ENCODE measurements at places on chromosomes 7 and 10.

- DNase-seq: no peak
These were observed 10.4 kb downstream of the SYPL1 start for GRCh38 chr7:106101726-106102125.

DNA sequence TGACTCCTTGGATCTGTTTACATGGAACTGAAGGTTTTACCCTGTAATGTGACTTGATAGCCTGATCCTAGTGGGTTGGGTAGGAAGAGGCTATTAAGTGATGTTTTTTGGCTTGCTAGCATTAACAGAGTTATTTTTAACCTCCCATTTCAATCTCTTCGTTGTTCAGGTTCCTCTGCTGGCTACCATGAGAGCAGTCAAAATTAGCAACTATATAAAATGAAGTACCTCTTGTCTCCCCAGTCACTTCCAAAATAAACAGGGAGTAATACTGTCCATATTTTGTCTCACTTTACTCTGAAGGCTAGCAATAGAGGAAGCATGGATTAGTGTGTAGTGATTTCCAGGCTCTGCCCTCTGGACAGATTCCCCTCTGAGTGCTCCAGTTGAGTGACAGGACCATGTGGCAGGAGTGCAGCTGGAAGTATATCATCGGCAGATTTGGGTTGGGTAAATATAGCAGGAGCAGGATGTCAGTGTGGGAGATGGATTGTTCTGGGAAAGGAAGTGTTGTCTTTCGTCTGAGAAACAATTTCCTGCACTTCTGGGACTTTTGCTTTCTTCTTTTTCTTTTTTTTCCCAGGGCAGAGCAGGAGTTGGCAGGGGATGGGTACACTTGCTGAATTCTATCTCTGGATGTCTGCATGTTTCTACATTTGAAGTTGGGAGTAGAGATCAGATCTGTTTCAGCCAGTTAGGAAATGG is 35.2 kb downstream of the GBF1 start:
- peak; percentile 4 for DNase-seq

DNA sequence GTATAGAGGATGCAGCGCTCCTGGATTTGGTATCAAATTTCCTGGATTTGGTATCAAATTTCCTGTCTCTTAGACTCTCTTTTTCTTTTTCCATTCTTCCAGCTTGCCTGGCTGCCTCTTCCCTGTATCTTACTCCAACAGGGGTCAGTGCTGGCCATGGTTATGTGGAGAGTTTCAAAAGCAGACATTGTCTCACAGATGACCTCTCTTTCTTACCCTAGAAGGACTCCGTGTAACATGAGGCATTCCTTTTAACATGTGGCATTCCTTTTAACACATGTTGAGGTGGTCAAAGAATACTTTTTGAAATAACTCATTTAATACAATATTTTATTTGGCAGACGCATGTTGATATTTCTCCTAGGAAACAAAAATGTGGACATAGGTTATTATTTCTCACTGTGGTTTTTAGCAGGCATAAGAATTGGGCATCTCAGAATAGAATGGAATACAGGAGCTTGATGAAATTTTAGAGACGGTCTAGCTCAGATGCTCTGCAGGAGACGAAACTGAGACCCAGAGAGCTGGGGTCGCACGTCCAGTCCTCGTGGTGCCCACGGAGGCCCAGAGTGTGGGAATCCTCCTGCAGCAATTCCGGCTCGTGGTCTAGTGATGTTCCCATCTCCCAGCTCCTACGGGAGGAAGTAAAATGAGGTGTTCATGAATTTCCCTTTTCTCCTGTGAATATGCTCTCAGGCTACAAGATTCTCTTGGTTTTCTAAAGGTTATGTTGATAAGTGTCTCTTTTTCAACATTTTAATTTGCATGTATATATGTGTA is 59.6 kb upstream of the PITRM1 start:
- DNase-seq: no peak

- no peak for DNase-seq
These were observed 10.6 kb downstream of the TBRG4 start for GRCh38 chr7:45100761-45101480.
